ENCODE measurements at places on chromosomes 11 and 22. TPM values are rescaled to one million over a fixed set of nuclear protein-coding genes. Genes with fewer than 3 reads are reported as not detected.

DNA sequence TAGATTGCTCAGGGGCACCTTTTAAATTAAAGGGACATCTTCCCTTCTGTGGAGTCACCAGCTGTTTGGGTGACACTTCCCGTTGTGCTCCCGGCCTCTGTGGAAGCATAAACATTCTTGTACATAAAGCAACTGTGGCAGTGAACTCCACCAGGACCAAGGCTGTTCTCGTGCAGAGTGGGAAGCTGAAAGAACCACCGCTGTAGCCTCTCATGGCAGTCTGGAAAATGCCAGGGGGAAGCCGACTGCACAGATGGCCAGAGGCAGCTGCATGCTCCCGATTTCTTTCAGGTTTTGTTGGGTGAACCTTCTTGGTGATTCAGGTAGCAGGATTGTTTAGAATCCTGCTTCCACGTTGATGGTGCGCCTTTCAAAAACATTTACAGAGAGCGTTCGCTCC, 10.3 kb downstream of the UBASH3B start:
- no peak for DNase-seq

DNA sequence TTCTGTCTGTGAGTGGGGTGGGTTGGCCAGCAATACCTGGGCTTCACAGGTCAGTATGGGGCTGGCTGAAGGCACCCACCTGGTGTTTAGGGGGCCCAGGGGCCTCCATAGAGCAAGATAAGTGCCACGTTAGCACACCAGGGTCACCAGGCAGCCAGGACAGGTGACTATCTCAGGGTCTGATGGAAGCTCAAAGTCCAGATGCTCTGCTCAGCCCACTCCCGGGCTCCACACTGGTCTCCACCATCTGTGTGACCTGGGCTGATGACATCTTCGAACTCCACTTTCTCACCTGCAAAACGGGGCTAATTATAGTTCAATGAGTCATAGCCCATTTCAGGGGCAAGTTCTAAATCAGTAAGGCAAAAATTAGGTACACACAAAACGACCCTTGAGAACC, 39.4 kb upstream of the PRDM11 start:
- no peak for DNase-seq

VPREB1 gene
- total RNA-seq, result not detected

EHF gene
- 45.8 TPM for total RNA-seq

F2 gene
- total RNA-seq, result not detected

Data from kidney epithelial cell (primary cell).